ENCODE measurements at places on chromosomes 11 and 22.
A peak's percentile ranks its signal among the peaks of the same experiment; 100 is the strongest.

- no peak for DNase-seq
These were observed 29.8 kb downstream of the PDE3B start for GRCh38 chr11:14673421-14673820.

DNA sequence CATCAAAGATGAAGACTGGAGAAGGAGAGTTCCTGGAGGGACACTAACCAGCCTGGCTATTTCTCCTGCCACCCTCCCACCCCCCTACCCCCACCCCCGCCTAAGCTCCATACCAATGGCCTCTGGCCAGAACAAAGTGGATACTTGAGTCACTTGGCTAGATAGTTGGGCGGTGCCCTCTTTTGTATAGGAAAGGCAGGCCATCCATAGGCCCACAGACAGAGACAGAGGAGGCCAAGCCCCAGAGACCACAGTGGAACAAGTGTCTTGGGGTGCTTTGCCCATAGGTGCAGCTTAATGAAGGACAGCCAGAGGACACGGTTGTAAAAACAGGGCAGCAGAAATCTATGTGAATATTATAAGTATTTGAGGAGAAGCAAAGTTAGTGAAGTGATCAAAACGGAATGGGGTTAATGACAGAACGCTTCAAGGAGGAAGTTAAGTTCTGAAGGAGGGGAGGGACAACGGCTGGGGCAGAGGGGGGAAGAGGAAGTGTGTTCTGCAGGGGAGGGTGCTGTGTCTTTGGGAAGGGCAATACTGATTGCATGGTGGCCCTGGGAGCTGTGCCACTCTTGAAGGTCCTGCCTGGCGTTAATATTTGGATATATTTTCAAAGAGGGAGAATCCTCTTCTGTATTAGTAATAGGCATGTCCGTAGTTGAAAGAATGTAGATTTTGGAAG, 32.7 kb downstream of the FLI1 start:
- peak; percentile 92 for DNase-seq

DNA sequence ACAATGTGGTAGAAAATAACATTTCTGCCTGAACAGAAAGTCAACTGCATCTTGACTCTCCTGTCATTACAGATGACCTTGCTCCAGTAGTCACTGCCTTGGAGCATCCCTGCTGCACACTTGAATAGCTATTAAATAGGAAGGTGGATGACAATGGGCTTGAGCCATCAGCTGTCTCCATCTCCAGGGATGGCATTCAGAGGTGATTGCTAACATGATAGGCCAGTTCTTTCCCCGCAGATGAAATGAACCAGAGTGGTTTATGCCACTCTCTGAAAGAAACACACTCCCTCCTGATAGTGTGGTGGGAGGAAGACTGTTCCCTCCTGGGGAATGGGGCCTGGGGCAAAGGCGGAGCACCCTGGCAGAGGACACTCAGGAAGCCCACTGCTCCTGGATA, 57.1 kb upstream of the OLFML1 start:
- DNase-seq, result no peak

DNA sequence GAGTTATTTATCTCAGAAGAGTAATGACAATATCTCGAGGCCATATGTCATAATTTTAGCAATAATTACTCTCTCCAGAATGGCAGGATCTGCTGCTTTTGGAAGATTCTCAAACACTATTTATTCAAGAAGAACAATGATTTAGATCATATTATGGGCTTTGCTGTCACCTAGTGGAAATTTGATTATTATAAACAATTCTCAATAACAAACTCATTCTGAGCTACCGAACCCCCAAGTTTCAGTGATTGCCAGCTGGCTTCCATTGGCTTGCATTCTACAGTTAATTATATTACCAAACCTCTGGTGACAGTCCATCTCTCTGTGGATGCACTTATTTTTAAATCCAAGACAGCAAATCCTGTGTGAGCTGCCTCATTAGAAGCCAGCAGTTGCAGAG, 27.9 kb upstream of the SLC36A4 start:
- peak; percentile 52 for DNase-seq

- DNase-seq, result peak; percentile 24
These were observed 21.6 kb downstream of the OR8G5 start for GRCh38 chr11:124277804-124278203.

- peak; percentile 52 for DNase-seq
These were observed 117.4 kb downstream of the SGSM3 start for GRCh38 chr22:40487663-40488249.

DNA sequence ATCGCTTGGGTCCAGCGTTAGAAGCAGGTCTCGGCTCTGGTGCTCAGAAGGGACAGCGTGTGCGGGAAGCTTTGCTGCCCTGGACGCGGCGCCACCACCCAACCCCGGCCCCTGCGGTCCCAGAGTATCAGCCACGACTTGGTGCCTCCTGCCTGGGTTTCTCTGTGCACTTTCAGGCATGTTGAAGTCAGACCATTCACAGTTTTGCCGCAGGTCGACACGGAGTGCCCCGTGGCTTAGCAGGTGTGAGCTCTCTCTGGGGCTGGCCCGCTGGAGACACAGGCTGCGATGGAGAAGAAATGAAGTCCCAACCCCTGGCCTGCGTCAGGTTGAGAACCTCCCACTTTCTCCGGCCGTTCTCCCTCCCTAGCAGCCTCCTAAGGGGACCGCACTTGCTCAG, 494.5 kb downstream of the BRD1 start:
- no peak for DNase-seq

- DNase-seq, result no peak
These were observed 52.4 kb downstream of the PTPRJ start for GRCh38 chr11:48032721-48033120.

GRCh38 chr11:8011371-8011770, 24.2 kb downstream of the EIF3F start:
- DNase-seq, result no peak

- no peak for DNase-seq
These were observed 10.8 kb downstream of the CRYBA4 start for GRCh38 chr22:26632422-26633155.

- DNase-seq, result no peak
These were observed 227.4 kb upstream of the FAT3 start for GRCh38 chr11:91997226-91997625.

GRCh38 chr11:27423125-27423524, 49.5 kb downstream of the LGR4 start:
- DNase-seq, result peak; percentile 96

GRCh38 chr11:91163619-91164451, 941.0 kb upstream of the CHORDC1 start:
- DNase-seq, result no peak

DNA sequence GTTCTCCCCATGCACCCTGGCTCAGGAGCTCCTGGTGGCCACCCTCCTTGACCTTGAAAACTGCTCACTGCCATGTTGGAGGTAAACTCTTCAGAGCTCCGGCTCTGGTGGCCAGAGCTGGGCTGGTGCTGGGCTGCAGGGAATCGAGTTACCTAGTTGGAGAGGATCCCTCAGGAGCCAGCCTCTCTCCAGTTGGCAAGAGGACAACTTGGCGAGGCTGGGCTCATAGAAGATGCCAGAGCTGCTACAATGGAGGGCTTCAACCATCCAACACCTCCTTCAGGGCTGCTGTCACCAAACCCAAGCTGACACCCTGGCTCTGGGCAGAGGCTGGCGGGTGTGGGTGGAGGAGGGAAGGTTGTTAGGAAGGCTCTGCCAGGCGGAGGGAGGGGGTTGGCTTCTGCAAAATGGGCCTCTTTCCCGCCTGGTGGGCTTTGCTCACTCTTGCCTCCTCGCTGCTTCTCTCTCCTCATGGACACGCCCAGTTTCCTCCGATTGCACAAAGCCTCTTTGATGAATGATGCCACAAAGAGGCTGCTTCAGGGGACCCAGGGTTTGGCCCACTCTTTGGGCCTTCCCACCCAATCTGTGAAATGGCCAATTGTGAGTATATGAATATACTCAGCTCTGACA, 53.1 kb downstream of the THAP12 start:
- DNase-seq, result no peak

DNA sequence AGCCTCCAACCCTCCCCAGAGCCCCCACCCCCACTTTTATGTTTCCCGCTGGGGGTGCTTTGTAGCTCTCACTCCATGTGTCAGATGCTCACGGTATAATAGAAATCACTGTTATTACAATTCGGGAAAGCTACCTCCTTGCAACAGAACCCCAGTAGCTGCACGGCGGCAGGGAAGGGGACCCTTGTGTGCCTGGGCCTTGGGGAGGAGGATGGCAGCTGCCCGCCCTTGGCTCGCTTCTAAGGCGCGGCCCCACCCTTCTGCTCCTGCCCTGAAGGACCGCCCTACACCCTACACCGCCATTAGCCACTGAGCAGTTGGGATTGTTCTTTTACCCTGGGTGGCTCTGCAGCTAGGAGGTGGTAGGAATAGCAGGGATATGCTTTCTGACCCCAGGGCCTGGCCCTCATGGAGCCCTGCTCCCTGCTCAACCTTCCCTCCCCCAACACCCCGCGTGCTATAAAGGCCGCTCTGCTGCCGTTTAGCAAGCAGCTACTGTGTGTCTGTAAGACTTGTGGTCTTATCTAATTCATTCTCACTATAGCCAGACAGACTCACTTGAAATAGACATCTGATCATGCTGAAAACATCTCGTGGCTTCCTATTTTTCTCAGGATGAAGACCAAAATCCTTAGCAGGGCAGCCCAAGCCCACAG, 219.7 kb downstream of the CEP164 start:
- no peak for DNase-seq

- DNase-seq, result no peak
These were observed 501 bp upstream of the PTPN5 start for GRCh38 chr11:18791969-18792628.

GRCh38 chr22:49756201-49756600, 71.5 kb downstream of the BRD1 start:
- no peak for DNase-seq

- DNase-seq, result no peak
These were observed 2266.8 kb downstream of the LRRC4C start for GRCh38 chr11:39192671-39193070.

- peak; percentile 93 for DNase-seq
These were observed 12.9 kb upstream of the CDKN1C start for GRCh38 chr11:2898366-2899079.

- no peak for DNase-seq
These were observed 124.2 kb upstream of the B3GAT1 start for GRCh38 chr11:134536219-134536618.

DNA sequence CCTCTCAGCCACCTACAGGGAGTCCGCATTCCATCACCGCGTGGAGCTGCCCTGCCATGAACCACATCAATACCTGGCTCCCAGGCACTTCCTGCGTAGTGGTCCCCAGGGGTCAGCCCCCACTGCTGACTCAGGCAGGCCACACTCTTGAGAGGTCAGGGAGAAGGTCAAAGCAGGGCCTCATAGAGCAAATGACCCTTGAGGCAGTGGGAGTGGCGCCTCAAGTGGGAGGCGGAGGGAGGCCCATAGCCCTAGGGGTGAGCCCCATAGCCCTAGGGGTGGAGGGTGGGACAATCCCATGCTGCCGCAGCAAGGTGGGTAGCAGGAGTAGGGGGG, 5.0 kb downstream of the PRDX5 start:
- no peak for DNase-seq

DNA sequence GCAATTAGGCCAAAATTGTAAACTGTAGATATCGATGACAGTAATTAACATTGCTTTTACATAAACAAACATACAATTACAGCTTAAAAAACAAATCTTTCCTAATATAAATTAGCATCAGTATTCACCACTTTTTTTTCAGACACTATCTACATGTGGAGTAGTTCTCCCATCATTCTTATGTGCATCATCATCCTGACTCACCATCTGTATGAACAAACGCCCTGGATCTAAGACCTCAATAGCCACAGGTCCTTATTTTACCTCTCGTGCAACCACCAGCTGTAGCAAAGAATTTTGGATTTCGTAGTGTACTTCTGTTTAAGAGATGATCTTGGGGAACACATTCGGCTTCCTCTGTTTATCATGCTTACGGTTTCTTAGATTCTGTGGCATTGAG, 551.9 kb upstream of the KIRREL3 start:
- DNase-seq, result no peak

DNA sequence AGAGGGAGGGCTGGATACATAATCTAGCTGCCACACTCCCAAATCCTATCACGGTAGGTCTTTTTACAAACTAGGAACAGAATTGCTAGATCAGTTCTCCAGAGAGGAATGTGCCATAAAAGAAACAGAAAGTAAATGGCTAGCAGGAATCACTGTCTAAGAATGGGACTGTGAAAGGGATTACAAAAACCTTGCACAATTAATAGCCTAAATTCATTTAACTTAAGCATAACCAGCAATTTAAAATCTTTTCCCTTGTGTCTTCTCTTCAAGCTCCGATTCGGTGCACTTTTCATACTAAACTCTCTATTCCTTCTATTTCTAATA, 35.2 kb downstream of the APOL5 start:
- DNase-seq, result no peak

DNA sequence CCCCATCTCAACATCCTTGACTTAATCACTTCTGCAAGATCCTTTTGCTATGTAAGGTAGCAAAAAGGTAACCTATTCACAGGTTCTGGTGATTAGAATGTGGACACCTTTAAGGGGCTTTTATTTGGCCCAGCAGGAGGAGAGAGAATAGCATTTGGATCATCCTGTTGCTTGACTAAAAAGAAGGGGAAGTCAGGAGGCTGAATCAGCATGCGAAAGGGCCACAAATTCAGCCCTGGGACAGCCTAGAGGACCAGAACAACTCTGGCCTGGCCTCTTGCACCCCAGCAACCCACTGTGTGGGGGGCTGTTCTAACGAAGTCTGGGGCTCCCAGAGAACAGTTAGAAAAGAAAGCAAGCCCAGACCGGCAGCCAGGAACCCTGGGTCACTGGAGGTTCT, 3.2 kb upstream of the HMOX1 start:
- peak; percentile 50 for DNase-seq

DNA sequence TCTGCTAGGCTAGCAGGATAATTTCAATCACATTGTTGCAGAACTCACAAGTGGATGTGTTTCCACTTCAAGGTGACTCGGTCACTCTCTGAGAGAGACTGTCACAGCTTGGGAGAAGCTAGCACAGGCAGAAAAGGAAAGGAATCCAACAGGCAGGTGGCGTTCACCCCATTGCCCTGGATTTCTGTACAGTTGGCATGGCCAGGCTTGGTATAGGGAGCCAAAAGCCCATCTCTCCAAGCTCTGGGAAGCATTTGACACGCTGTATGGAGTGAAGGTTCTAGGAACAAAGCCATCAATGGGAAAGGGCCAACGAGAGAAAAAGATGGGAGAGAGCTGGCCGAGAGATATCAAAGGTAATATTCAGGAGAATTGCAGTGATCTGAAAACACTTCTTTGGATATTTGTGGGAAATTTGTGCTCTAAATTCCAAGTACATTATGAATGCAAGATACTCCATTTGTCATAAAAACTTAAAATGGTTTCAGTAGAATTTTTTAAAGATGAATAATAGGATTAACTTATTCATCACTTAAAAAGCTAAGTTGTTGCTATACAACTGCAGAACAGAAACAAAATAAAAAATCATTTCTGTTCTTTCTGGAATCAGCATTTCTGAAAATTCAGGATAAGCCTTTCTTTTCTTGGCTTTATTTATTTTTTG, 223.5 kb upstream of the NTM start:
- DNase-seq, result no peak
